Globus pallidus (tissue), 1 donor: ENCODE measurements at places on chromosomes 5 and 9.

GRCh38 chr9:113532809-113533190 is 69.3 kb downstream of the RGS3 start:
- DNase-seq, result no peak

GRCh38 chr9:111348821-111349271 is 18.8 kb upstream of the OR2K2 start:
- no peak for DNase-seq

GRCh38 chr9:76846297-76846696 is 59.6 kb downstream of the PRUNE2 start:
- no peak for DNase-seq

- no peak for DNase-seq
Observed at GRCh38 chr9:104795082-104795481, 31.2 kb downstream of the NIPSNAP3B start.
